Pons (tissue), 1 donor: ENCODE measurements at places on chromosomes 4 and X.

GRCh38 chrX:68432648-68433047 lies 647 bp downstream of the OPHN1 start:
- DNase-seq = no peak

GRCh38 chr4:122826553-122827257 lies at the start of gene FGF2:
Gene FGF2, plus strand, starts transcription at chr4:122826831. Its CDS starts 344 bp downstream, at chr4:122827175.
- no peak for DNase-seq

- DNase-seq = no peak
Measured at GRCh38 chr4:76896614-76897535, 1.1 kb downstream of the SOWAHB start.

- no peak for DNase-seq
Measured at GRCh38 chrX:114800719-114801118, 216.7 kb downstream of the IL13RA2 start.

- DNase-seq = no peak
Measured at GRCh38 chr4:68272860-68273259, 27.4 kb upstream of the TMPRSS11B start.

DNA sequence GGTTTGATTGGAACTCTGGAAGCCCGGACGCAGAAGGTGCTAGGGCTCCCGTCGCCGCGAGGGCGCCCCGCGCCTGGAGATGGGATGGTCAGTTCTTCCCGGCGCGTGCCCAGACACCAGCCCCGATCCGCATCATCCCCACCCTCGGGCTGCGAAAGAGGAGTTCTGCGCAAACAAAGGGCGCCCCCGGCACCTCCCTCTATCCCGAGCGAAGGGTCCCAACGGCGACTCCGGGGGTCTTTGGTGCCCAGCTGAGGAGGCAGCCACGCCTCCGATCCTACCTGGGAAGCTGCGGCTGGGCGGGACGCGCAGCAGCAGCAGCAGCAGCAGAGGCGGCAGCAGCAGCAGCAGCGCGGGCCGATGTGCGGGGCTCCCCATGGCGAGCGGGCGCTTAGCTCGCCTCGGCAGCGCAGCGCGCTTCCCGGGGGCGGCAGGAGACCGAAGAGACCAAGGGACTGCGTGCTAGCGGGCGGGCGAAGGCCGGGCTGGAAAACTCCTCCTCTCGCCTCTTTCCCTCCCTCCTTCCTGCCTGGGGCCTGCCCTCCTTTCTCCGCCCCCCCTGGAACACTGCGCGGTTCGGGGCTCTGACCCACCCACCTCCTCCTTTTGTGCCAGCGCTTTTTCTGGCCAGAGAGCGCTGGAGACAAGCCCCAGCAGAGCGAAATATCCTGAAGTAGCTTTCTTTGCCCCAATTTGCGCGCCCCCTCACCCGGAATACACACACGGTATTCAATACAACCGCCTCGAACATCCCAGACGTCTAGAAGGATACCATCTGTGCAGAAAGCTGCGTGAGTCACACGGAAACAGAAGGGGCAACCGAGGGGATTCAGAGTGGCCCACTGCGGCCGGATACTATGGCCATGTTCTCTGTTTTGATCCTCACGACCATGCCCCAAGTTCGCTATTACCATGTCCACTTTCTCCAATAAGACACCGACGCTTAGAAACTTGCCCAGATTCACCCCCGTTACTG lies at the start of gene SRPX:
SRPX (minus strand) TSS at position 457 of the 976 bp plus-strand sequence; CDS start at position 378, 79 bp downstream.
- DNase-seq = no peak

- no peak for DNase-seq
Measured at GRCh38 chrX:646796-647195, 16.2 kb downstream of the SHOX start.

- DNase-seq = peak; percentile 53
Measured at GRCh38 chrX:20527558-20528011, 260.9 kb upstream of the RPS6KA3 start.

DNA sequence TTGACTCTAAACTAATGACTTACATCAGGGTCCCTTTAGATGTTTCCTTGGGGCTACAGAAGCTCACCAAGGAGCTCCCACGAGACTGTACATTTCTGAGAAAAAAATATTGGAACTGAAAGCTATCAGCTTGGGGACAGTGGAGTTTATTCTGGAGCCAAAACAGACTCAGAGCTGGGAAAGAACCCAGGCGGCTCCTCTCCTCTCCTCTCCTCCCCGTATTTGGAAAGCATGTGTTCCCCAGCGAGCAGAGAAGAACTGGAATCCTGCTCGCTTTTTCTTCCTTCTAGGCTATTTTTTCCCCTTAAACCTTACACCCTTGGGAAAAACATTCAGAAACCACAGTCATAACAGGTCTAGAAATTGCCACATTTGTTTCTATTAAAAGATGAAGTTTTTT lies 4.3 kb upstream of the MAP7D3 start:
- DNase-seq = no peak

GRCh38 chr4:63580796-63581475 lies 828.3 kb downstream of the TECRL start:
- no peak for DNase-seq

DNA sequence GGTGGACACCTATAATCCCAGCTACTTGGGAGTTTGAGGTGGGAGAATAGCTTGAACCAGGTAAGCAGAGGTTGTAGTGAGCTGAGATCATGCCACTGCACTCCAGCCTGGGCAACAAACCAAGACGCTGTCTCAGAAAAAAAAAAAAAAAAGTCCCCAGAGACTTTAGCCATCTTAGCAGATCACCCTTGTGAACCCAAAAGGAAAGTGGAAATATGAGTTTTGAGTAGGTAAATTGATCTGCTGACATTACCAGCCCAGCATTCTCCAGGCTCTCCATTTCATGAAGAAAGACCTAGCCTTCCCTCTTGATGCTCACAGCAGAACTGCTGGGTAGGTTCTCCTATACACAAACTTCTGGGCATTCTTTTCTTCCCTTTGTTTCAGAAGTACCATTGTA lies 24.5 kb upstream of the HNRNPD start:
- no peak for DNase-seq

DNA sequence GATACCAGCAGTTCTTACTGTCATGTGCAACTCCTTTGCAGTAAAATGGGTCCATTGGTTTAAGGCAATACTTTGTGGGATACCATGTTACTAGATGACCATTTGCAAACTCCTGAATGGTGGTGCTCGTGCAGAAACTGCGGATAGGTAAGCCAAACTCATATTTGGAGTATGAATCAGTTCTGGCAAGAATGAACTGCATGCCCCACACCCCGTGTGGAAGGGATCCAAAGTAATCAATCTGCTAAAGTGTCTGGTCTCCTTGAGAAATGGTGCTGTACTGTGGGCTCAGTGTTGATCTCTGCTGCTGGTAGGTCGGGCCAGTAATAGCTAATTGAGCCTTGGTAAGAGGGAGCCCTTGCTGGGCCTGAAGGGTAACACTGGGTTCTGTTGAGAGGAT lies 4.2 kb upstream of the TAB3 start:
- no peak for DNase-seq

GRCh38 chrX:149145845-149146285 lies 359.2 kb downstream of the IDS start:
- DNase-seq = no peak

GRCh38 chrX:96611619-96612362 lies 72.9 kb upstream of the DIAPH2 start:
- DNase-seq = no peak

DNA sequence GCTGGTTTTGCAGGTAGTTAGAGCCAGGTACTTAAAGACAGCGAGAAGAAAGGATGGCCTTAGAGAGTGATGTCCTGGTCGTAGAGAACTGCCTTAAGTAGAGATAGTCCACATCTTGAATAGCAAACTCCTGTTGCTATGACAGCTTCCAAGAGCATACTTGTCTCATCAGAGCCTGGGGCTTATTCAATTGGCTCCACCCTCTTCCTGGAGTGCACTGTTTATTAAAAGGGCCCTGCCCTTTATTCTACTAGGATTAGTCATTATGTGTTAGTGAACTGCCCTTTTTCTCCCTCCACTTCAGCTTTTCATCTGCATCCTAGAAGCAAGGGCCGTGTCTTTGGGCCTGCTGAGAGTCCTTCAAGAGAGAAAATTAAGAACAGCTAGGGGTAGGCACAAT lies 94.5 kb upstream of the EOLA2 start:
- no peak for DNase-seq

DNA sequence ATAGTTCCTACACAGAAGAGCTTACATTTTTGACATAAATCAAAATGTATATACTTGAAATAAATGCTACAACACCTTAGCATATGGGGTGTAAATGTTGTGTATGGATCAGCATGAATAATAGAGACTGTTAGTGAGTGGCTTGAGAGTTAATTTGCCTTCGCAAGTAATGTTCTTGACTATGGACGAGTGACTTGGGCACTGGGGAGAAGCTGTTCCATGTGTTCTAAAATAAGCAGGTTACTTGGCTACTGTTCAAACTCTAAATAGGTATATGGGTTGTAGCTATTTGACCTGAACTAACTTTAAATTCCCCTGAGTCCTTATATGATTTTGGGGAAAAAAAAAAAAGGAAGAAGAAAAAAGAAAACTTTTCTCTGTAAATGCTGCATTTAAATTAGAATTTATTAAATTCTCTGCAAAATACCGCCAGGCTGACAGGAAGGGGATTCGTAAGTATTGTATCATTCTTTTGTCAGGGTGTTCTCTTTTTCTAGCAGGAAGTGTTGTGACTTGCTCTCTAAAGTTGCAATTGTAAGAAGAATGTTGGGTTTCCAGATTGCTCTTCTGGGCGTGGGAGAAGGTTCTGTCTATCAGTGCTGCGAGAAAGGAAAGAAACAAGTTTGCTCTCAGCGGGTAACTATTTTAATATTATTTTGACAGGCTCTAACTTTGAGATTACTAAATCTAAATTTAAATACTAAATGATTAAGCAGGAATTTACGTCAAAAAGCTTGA lies 32.2 kb downstream of the PLS3 start:
- DNase-seq = peak; percentile 38

DNA sequence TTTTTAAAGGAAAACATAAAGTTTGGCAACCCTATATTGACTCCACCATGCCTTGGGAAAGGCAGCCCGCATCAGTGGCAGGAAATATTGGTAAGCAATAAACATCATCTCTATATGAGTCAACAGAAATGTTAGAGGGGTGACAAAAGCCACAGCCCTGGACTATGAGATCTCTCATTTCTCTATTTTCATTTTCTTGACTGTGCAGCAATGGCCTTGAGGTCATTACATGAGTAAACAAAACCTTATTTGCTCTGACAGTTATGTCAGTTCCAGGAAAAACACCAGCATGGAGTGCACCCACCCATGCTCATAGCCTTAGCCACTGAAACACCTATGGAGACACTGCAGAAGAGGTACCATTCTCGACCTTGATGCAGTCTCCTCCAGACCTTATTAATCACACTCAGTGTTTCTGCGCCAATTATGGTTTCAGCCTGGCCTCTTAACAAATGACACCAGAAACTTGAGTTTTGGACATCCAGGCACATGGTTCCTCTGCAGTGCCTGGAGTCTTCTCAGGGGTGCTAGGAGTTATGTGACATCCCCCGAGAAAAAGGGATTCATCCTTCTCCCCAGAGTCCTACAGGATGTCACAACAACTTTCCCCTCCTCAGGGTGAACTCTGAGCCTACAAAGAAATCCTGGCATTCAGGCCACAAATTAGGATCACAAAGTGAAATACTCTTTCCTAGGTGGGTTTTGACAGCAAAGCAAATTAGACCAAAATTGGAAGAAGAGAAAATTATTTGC lies 16.0 kb upstream of the HPGD start:
- no peak for DNase-seq

GRCh38 chr4:39170301-39170700 lies 12.0 kb upstream of the WDR19 start:
- DNase-seq = no peak

GRCh38 chr4:180156684-180157083 lies 2086.5 kb upstream of the TENM3 start:
- no peak for DNase-seq

DNA sequence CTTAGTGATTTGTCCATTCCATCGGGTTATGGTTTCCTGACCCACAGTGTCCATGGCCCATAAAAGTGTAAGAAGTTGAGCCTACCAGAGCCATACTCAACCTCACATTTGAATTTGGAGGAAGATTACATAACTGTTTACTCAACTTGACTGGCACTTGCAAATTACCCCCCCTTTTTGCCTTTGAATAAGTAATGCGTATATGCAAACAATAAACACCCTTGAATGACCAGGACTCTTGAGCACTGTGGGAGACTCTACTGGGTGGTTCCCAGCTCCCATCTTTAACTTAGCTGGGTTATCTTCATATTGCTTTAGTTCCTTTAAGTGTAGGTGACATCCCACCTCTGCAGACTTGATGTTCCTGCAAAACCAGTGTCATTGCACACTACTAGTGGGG lies 30.6 kb upstream of the STIM2 start:
- no peak for DNase-seq

DNA sequence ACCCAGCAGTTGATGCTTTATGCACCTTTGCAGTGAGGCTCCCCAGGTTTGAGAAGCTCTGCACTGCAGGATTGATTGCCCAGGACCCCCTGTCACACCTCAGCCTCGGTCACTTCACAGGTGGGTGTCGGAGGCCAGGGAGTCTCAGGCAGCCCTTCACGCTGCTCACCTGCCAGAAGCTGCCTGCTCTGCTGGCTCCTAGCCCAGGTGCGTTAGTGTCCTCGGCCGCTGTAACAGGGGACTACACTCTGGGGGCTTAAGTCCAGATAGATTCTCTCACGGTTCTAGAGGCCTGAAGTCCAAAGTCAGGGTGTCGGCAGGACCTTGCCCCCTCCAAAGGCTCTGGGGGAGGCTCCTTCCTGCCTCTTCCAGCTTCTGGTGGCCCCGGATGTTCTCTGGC lies 79.9 kb downstream of the CPZ start:
- DNase-seq = no peak

GRCh38 chr4:137536789-137537561 lies 4.7 kb upstream of the PCDH18 start:
- DNase-seq = no peak

DNA sequence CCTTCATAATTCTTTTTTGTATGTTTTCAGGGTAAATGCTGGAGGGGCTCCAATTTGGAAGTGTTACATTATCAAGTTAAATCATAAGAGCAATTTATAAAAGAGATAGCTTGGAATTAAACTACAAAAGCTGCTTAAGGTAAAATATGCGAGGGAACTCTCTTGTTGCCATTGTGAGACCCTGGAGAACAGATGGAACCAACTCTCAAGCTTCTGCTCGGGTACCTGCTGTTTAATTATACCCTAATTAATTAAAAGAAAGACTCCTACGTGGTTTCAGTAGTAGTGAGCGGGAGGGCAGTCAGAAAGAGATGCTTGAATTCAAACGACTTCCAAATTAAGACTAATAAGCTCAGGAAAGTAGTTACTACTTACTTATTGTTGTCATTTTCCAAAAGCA lies 313.1 kb upstream of the TACR3 start:
- DNase-seq = no peak

- no peak for DNase-seq
Measured at GRCh38 chr4:3611778-3612177, 79.6 kb upstream of the LRPAP1 start.

GRCh38 chr4:40264497-40264896 lies 67.7 kb downstream of the RHOH start:
- no peak for DNase-seq

GRCh38 chrX:1248331-1249061 lies 20.1 kb upstream of the CSF2RA start:
- no peak for DNase-seq

- no peak for DNase-seq
Measured at GRCh38 chrX:57643698-57644097, 36.4 kb downstream of the NLRP2B start.

GRCh38 chr4:19983072-19983471 lies 268.6 kb upstream of the SLIT2 start:
- no peak for DNase-seq
